ENCODE measurements at places on chromosomes 12 and 14.
A peak's percentile ranks its signal among the peaks of the same experiment; 100 is the strongest.

DNA sequence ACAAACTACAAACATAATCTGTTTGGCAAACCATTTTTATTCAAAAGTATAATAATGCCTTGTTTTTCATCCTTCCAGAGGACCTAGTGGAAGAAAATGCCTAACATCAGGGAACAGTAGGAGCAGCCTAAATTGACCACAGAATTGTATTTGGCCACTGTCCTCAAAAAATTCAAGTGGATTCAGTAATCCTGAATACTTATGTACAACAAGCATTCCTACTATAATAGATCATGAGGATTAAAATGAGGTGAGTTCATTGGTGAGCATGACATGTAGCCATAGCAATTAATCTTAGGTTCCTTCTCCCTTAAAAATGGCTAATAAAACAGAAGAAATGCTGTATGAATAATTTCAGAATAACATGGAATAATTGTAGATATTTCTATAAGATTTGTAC lies 209.3 kb downstream of the DAD1 start:
- no peak for DNase-seq

- no peak for DNase-seq
These were observed 97.8 kb downstream of the PCNX1 start for GRCh38 chr14:71005076-71005475.

GRCh38 chr12:23618718-23619117 lies 330.8 kb downstream of the SOX5 start:
- no peak for DNase-seq

- DNase-seq: no peak
These were observed 23.8 kb downstream of the MAP3K9 start for GRCh38 chr14:70785556-70785955.

DNA sequence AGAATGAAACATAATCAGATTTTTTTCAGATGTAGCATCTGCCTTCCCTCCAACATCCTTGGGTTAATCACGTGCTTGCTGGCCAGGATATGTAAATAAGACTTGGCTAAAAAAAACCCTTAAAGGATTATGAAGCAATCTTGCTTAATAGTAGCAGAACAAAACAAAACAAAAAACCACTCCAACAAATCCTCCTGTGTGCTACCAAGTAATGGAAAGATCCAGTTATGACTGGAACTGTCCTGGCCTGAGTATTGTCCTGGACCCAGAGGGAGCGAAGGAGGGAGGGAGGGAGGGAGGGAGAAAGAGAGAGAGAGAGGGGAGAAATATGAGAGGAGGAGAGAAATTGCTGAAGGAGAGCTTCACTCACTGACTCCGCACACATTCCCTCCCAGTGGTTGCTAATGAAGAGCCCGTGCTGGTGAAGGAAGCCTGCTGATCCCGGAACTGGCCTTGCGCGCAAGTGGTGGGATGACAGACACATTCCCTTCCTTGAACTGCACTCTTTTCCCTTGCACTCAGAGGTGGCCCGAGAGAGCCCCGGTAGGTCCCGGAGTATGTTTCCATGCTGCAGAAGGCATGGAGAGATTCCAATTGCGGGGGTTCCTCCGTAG lies 57.2 kb downstream of the HMGA2 start:
- DNase-seq: no peak

DNA sequence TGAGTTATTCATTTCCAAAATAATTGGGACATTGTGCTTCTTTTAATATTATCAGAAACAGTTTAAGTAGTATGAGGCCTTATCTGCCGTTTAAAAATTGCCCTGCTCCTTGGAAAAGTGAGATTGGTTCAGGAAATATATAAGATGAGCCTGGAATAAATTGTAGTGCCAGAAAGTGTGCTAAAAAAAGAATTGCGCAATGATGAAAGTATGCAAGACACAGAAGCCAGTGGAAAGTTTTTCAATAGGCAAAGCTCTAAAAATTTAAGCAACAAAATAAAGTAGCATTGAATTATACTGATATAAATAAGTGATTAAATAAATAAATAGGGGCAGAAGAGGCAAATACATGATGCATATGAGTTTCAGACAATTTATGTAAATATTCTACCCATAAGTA lies 834.9 kb downstream of the BCL11B start:
- no peak for DNase-seq

- peak; percentile 26 for DNase-seq
These were observed 263.9 kb downstream of the KCNC2 start for GRCh38 chr12:74945771-74946198.

DNA sequence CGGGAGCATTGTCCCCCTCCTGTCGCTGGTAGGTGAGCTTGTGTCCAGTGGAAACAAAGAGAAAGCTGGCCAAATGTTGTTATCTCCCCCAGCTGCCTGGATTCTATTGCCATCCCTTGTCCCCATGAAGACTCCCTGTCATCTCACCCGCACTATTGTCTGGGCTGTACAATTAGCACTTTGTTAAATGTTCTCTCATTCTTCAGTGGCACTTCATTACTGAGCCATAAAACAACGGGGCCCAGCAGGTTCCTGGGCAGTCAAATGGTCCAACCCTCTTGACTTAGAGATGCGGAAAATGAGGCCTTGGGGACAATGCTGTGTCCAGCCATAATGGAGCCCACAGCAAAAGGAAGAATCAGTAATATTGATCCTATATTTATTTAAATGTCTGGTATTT lies 13.2 kb upstream of the COL2A1 start:
- DNase-seq: no peak

DNA sequence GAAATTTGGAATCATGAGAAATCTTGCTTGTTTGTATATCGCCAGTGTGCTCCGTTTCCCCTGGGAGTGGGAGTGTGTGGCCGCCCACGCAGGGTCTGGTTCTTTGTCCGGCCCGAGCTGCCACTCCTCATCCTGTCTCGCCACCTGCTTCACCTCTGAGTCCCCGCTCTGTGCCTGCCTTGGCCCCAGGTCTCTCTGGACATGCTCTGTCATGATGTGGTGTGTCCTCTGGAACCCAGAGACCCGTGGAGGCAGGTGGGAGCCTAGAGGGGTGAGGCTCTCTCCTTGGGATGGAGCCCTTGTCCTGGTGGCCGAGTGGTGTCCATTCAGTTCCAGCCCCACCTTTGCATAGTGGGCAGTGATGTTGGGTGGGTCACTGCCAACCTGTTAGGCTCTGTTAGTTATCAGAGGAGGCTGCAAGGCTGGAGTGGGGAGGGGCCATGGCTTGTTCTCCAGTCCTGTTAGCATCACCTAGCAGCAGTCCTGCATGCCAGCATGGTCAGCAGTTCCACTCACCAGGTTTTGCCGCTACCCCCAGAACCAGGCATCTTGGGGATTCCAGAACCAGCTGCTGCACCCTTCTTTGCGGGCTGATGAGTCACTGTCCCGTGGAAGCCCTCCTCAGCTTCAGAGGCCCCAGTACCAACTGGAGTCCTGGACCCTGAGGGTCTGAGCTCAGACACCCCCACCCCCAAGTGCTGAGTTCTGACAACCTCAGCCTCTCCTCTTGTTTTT lies 76.5 kb downstream of the EP400 start:
- no peak for DNase-seq

DNA sequence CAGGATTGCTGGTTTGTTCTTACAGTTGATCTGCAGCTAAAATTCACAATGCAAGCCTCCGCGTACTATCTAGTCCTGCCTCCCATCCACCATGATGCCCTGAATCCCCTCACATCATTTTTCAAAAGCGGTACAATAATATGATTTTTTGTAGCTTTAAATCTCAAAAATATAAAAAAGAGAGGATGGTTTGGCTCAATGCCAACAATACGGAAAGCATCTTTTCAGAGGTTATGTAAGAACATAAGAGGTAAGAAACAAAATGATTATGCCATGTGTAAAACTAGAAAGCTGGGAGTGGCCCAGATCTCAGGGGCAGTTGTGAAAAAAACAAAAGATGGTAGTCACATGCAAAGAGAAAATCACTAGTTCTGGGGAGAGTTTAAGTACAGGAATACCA lies 24.0 kb upstream of the ZDHHC17 start:
- no peak for DNase-seq

DNA sequence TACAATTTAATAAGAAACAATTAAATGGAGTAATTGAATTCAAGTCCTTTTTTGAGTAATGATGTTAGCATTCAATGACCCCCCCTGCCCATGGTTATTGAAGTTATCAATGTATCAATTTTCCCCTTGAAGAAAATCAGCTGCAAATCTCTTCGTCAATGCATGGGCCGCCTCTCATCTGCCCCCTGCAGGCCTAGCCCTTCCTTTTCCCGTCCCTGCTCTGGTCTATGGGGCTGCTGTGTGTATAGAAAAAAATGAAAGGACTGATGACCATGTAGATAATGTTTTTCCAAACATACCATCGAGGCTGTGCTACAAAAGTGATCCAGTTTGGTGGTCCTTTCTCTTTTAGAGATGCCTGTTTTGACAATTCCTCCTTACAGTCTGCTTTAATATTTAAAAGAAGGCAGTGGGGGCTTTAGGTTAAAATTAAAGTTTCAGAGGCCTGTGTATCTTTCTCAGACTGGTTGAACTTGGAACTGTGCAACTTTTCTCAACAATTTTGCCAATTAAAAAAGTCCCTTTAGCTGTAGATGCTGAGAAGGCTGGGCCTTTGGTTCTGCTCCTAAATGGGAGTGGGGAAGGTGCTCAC lies 98.4 kb downstream of the APAF1 start:
- DNase-seq: no peak

GRCh38 chr12:3611860-3612703 lies 121.1 kb downstream of the PRMT8 start:
- no peak for DNase-seq

DNA sequence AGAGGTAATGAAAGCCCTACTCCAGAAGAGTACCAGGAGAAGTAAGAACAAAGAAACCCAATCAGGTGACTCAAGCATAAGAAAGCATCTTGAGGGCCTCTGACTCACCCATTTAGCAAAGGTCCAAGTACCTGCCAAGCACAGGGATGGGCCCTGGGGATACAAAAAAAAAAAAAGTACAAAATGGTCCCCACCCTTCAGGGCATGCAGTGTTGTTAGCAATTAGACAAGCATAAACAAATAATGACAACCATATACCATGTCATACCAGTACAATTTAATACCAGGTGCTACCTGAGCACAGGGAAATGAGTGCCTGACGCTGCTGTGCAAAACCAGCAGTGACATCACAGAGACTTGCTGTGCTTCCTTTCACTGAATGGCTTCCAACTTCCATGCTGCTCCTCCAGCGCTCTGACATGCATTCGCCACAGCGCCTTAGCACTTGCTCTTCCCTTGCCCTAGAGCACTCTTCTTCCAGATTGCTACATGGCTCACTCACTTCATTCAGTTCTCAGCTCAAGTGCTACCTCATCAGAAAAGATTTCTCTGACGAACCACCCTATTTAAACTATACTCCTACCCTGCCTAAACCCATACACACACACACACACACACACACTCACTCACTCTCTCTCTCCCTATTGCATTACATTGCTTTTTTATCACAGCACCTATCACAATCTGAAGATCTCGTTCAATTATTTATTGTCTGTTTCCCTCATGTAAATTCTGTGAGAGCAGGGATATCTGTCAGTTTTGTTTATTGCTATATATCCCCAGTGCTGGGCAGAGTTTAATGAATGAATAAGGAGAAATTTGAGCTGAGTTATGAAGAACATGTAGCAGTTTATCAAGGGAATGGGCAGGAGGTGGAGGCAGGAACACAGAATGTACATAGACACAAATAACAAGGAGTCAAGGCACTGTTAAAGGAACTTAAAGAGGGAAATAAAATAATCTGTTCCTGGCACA lies 12.9 kb upstream of the EPS8 start:
- DNase-seq: no peak

DNA sequence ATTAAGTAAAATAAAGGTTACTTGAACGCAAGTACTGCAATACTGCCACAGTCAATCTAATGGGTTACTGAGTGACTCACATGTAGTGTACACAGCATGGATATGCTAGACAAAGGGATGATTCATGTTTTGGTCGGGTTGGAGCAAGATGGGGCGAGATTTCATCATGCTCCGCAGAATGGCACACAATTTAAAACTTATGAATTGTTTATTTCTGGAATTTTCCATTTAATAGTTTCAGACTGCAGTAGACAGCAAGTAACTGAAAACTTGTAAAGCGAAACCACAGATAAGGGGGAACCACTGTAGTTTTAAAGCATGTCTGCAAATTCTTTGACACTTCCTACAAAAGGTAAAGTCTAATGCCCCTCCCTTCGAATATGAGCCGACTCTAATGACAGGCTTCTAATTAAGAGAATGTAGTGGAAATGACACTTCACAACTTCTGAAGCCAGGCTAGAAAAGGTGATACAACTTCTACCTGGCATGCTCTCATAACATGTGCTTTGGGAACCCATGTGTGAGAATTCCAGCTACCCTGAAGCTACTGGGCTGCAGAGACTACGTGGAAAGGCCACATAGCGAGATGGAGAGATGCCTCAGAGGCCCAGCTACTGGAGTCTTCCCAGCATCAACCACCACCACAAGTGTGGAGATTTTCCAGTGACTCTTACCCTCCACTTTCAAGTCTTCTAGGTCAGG lies 13.9 kb upstream of the TCP11L2 start:
- no peak for DNase-seq

DNA sequence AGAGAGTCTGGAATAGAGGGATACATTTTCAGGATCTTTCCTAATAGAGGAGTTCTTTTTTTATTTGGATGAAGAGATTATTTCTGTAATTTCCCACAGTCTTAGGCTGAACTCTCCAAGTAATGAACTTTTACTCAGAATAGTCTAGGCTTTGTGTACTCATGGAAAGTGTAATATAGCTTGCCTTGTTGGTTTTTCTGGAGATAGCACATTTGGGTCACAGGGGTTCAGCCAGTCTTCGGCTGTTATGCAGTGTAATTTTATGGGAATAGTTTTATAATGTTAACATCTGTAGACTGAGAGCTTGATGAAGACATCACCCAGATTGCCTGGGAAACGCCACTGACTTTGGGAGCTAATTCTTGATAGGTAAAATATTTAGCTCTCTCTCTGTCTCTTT lies 450.8 kb downstream of the RAD51B start:
- DNase-seq: no peak

- no peak for DNase-seq
These were observed 664.7 kb downstream of the SLC6A15 start for GRCh38 chr12:84247931-84248330.

GRCh38 chr14:61649283-61649682 lies 46.0 kb upstream of the HIF1A start:
- DNase-seq: no peak

DNA sequence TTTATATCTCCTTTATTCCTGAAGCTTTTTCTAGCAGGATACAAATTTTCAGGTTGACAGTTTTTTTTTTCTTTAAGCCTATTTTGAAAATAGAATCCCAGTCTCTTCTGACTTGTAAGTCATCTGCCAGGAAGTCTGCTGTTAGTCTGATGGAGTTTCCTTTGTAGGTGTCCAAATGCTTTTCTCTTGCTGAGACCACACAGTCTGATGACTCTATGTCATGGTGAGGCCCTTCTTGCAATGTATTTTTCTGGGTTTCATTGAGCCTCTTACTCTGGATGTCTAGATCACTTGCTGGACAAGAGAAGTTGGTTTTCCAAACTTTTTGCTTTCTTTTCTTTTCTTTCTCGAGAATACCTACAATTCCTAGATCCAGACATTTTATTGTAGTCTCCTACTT lies 30.6 kb downstream of the USP15 start:
- DNase-seq: no peak

GRCh38 chr14:77041881-77042545 lies 13.5 kb upstream of the IRF2BPL start:
- DNase-seq: no peak

GRCh38 chr12:125203145-125203765 lies 138.0 kb downstream of the AACS start:
- DNase-seq: no peak

GRCh38 chr14:45254771-45255170 lies 1.8 kb upstream of the MIS18BP1 start:
- DNase-seq: no peak

- DNase-seq: no peak
These were observed 6.7 kb upstream of the CLEC7A start for GRCh38 chr12:10136637-10137205.
